Esophagus muscularis mucosa (tissue), 4 donors: ENCODE measurements at places on chromosomes 5 and 9.

DNA sequence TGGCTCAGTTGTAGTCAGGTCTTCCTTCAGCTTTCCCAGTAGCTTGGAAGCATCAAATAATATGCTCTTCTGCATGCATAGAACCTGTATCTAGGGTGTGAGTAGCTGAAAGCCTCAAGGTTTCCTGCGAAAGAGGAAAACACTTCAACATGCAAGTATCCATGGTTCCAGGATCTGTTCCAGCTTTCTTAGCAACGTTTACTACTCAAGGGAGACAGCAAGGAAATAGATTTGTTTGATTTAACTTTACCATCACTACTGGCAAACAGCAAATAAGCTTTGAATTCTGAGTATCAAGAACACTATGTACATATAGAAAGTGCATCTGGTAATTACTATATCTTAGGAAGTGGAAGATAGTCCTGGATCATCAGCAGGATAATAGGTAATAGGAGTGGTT is 341.0 kb downstream of the PRR16 start:
- DNase-seq = no peak

- no peak for DNase-seq
These were observed 558.4 kb downstream of the BNC2 start for GRCh38 chr9:16312116-16312515.

DNA sequence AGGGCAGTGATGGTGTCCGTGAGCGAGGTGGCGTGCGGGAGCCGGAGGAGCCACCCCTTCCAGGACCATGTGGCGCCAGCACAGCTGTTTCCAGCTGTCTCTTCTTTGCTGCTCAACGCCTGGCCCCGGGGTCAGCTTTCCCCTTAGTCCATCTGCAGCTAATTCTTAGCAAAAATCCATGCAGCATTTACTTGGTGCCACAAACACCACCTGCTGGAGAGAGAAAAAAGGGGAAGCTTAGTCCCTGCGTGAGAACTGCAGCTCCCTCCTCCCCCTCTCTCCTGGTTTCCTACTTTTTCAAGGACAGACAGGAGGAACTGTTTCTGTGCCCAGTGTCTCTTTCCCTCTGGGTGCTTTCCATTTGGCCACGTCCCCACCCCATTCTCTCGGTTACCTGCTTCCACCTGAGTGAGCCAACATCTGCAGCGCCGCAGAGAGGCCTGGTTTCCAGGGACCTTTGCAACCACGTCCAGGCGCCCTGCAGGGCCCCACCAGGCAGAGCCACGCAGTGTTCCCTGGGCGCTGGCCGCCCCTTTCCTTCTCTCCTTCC is 3.4 kb downstream of the SLC6A19 start:
- DNase-seq = no peak

GRCh38 chr5:75869891-75870290 is 152.7 kb upstream of the POC5 start:
- no peak for DNase-seq

- no peak for DNase-seq
These were observed 109.7 kb downstream of the MLLT3 start for GRCh38 chr9:20512636-20513035.

- no peak for DNase-seq
These were observed 118.4 kb downstream of the MARCHF3 start for GRCh38 chr5:126911986-126912385.

GRCh38 chr9:35257986-35258659 is 96.3 kb downstream of the UNC13B start:
- no peak for DNase-seq

DNA sequence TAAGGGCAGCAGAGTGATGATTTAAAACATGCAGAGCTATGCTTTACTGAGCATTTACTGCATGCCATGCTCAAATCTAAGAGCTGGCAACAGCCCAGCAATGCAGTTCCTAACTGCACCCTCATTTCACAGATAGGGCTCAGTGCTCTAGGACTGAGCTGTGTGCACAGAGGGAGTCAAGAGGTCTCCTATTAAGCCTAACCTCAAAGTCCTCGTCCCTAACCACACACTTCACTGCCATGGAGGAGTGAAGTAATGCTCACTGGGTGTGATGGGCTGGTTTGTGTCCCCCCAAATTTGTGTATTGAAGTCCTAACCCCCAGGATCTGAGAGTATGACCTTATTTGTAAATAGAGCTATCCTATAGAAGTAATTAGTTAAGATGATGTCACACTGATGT is 25.9 kb downstream of the BARX1 start:
- no peak for DNase-seq

DNA sequence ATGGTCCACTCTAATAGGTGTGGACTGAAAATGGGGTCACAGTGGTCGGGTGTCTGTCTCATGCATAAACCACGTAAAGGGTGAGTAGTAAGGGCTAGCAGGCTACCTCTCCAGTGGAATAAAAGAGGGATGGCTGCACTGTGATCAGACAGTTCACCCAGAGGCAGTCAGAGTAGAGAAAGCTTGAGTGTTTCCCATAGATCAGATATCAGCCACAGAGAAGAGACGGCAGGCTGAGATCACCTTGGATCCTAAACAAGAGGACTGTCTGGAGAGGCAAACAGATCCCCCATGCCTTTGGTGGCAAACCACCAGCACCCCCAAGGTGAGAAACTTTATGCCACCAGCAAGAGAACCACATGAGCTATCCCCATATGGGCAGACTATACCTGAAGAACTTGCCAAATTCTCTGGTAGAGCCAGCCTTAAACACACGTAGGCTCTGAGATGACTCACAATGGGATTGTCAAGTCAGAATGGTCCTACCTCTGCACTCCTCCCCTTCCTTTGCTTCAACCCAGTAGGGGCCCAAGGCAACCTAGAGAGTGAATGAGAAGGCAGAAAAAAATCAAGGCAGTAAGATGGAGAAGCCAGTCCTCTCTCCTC is 205.2 kb upstream of the MAP3K1 start:
- no peak for DNase-seq

- no peak for DNase-seq
These were observed 120.5 kb downstream of the ADAMTS2 start for GRCh38 chr5:179224741-179225140.

- no peak for DNase-seq
These were observed 12.6 kb upstream of the ANKH start for GRCh38 chr5:14884062-14884612.

DNA sequence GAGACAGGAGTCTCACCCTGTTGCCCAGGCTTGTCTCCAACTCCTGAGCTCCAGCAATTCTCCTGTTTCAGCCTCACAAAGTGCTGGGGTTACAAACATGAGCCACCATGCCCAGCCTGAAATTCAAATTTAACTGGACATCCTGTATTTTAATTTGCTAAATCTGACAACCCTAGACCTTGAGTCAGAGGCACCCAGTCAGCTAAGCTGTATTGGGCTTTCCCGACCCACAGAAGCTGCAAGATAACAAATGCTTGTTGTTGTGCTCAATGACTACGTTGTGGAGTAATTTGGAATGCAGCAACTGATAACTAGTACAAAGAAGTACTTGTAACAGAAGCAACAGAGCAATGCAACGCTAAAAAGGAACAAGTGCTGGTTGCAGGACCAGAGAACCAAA is 533.1 kb downstream of the NTRK2 start:
- no peak for DNase-seq

DNA sequence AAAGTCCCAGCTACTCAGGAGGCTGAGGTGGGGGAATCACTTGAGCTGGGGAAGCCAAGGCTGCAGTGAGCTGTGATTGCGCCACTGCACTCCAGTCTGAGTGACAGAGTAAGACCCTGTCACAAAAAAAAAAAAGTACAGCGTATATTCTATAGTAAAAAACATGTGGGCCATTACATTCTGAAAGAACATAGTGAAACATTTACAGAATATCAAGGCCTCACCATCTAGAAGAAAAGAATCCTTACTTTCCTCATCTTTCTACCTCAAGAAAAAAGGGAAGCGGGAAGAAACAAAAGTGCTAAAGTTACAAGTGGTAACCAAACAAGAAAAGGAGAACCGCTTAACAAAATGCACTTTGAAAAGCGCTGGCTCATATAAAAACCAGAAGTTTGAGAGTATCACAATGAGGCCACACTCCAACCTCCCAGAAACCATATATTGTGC is 5.7 kb upstream of the SYK start:
- DNase-seq = no peak

- peak; percentile 89 for DNase-seq
These were observed 389.6 kb downstream of the KDM4C start for GRCh38 chr9:7147121-7148090.

DNA sequence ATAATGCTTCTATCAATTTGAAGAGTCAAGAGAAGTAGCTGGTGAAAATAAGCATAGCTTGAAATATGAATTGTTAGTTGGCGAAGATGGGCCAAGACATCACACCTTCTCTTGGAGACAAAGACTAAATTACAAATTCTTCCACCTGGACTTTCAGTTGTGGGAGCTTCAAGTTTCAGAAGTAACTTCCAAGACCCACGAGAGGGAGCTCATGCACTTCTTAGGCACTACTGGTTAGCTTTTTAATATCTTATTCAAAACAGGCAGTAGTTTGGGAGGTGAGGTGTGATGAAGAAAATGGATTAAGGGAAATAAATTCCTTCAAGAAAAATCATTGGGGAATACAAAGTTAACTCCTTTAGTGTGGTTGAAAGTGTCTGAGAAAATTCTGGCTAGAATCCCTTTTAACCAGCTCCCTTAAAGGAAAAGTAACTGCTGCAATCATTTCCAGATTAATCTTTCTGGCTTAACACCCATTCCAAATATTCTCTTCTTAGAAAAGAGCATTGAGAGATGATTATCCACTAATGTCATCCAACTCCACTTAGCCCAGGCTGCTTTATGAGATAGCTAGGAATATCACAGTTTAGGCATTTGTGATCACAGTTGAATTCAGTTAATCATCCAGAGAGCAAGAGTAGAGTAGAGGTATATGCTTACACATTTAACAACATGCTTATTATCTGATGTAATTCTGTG is 139.5 kb upstream of the DMRTA1 start:
- DNase-seq = no peak

DNA sequence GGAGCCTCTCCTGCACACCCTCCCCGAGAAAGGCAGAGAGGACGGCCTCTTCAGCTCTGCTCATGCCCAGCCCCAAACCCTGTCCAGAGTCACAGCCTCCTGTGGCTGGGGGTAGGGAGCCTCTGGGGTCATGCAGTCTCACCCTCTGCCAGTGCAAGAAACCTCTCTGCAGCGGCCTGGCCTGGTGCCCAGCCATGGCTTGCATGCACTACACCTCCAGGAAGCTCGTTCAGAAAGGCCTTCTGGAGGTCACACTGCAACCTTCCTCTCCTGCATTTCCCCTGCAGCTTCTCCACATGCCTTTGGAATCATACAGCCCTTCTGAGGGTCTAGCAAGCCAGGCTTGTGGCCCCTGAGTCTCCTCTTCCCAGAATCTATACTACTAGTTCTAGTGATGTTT is 17.9 kb downstream of the CSF1R start:
- no peak for DNase-seq

GRCh38 chr9:75109210-75109839 is 21.0 kb downstream of the OSTF1 start:
- no peak for DNase-seq
